ENCODE measurements at places on chromosomes 7 and 10.

- DNase-seq: no peak
Observed at GRCh38 chr7:7180725-7181449, 1.5 kb upstream of the C1GALT1 start.

DNA sequence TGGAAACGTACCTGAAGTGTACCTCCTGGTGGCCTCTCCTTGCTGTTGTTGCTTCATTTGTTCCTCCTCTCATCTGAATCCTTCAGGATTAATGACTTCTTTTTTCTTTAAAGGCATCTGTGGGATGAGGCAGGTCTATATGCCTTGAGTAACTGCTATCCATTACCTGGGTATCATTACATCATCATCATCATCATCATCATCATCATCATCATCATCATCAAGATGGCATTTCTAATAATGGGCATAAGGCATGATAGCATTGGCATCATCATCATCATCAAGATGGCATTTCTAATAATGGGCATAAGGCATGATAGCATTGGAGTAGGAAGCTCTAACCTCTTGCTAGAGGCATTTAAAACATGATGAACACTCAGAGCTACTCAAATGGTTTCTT, 59.9 kb downstream of the CFAP58 start:
- DNase-seq: no peak

DNA sequence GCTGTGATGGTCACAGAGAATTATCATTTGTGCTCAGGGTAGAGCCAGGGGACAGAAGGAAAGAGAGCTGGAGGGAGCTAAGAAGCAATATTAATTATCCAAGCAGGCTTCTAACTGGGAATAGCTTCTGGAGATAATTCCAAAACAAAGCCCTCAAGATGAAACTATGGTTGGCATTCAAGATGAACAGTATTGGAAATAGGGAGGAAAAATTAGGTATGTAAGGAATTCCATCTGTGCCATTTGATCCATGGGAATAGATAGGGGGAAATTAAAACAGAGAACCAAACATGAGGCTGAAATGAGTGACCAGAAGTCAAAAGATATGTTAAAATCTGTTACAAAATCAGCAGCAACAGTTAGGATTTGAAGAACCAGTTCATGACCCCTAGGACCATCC, 75.3 kb downstream of the NDUFB2 start:
- DNase-seq: no peak

- DNase-seq: no peak
Observed at GRCh38 chr10:6877722-6878392, 297.8 kb upstream of the PRKCQ start.

DNA sequence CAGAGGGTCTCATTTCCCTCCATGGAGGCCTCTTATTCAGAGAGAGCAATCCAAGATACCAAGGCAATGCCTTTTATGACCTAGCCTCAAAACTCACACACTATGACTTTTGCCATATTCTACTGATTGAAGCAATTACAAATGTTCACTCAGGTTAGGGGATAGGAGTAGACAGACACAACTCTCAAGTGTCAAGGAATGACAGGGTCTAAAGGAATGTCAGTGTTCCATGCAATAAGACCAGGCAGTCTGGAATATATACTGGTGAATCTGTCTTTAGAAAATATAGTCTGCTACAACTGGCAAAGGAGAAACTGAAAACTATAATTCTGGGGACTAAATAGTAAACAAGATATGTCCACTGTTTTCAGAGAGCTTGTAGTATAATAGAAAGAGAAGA, 283.9 kb downstream of the PRKG1 start:
- DNase-seq: no peak

- DNase-seq: no peak
Observed at GRCh38 chr7:1618475-1618874, 48.6 kb upstream of the PSMG3 start.

GRCh38 chr7:98315318-98315993, 34.0 kb downstream of the BRI3 start:
- no peak for DNase-seq

DNA sequence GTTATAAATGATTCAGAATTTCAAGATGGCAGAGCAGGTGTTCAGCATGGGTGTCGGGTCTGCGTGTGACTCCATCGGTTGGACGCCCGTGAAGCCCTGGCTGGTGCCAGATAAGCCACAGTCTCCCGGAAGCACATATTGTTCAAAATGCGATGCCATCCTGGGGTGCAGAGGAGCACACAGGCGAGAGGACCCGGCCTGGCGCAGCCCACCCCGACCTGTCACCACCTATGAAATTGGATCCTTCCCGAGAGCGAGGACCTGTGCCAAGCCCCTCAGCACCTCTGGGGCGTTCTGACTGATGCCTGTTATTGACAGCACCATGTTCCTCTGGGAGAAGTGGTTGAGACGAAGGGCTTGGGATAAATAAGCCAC, 110.1 kb downstream of the ACTR3B start:
- DNase-seq: no peak

GRCh38 chr7:35694161-35694783, 663 bp downstream of the HERPUD2 start:
- no peak for DNase-seq

- DNase-seq: no peak
Observed at GRCh38 chr7:3683546-3684539, 382.8 kb downstream of the SDK1 start.

GRCh38 chr10:48678041-48678440, 6.6 kb upstream of the WDFY4 start:
- no peak for DNase-seq

DNA sequence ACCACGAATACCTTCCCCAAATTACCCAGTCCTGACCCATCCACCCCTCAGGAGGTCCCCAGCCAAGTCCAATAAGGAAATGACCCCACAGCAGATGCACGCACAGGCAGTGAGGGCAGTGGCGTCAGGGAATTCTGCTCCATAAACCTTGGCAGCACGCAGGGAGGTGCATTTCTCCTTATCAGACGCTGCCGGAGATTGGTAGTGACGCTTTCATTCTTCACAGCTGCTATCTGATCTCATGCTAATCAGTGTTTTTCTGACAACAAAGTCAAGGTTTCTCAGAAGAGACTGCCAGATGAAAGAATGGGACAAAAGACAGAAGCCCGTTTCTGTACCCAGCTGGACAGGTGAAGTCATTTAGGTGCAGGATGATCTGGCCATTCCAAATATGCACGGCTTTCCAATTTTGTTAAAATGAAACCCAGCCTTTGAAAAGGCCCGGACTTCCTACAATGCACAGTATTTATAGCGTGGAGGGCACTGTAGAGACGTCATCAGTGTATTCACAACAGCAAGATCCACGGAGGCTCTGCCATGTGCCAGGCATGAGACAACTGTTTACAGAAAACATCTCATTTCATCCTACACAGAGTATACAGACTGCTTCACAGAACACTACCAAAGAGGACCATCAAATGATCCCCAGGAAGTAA, 35.3 kb downstream of the DIP2C start:
- DNase-seq: no peak

GRCh38 chr7:73718438-73718881, 1.0 kb downstream of the STX1A start:
- no peak for DNase-seq

DNA sequence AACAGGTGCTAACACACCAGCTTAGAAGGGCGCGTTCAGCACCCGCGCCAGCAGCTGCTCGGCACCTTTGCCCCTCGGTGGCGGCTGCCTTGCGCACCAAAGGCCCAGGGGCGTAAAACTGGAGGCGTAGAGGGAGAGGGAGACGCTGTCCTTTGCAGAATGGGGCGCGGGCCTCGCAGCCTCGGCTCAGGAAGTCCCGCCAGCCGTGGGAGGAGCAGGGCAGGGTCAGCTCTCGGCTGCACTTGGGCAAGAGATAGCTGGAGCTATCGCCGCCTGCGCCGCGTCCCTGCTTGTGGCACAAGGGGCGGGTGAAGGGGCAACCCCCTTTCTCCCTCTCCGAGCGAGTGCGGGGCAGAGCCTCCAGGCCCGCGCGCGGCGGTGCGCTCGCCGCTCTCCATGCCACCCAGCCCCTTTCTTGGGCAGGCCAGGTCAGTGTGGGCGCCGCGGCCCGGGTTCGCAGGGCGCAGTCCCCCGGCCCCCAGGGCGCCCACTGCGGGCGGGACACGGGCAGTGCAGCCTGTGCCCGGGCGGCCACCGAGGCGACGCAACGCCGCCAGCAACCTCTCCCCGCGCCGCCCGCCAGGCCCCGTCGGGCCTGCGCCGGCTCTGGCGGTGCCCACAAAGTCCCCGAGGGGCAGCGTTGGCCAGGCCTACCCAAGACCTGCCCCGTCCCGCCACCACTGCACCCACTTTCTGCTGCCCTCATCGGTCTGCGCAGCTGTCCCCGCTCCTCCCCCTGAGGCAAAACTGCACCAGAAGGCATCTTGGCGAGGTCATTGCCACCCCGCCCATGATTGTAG, 4.1 kb downstream of the NEUROD6 start:
- DNase-seq: no peak

DNA sequence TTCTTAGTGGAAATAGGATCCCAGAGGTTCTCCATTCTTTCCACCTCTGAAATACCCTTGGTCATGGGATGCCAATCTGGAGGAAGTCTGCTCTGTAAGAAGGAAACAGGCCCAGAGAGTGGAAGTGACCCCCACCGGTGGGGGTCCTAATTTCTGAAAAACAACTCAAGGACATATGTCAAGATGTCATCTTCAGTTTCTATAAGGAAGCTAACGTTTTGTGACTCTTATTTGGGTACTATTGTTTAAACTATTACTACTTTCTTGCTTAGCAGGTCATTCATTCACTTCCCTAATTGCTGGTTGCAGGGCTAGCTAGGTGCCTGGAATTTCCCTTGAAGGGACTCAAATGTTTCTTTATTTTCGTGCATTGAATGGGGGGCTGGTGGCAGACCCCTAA, 1.9 kb upstream of the ZNF775 start:
- DNase-seq: no peak

DNA sequence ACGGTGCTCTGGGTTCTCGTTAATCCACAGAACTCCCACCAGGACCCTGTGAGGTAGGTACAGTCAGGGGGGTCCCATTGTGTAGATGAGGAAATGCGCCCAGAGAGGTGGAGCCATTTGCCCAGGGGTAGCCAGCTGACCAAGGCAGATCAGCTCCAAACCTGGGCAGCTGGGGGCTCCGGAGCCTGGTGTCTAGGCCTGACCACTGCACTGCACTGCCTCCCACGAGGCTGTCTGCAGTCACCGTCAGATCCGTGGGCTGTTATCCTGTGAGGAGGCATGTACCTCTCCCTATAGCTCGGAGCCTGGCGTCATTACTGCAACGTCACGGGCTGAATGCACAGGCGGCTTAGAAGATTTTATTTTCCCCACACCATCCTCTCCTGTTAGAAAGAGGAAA, 411.8 kb upstream of the FOXK1 start:
- DNase-seq: no peak

- no peak for DNase-seq
Observed at GRCh38 chr10:127266431-127266830, 70.0 kb upstream of the INSYN2A start.

DNA sequence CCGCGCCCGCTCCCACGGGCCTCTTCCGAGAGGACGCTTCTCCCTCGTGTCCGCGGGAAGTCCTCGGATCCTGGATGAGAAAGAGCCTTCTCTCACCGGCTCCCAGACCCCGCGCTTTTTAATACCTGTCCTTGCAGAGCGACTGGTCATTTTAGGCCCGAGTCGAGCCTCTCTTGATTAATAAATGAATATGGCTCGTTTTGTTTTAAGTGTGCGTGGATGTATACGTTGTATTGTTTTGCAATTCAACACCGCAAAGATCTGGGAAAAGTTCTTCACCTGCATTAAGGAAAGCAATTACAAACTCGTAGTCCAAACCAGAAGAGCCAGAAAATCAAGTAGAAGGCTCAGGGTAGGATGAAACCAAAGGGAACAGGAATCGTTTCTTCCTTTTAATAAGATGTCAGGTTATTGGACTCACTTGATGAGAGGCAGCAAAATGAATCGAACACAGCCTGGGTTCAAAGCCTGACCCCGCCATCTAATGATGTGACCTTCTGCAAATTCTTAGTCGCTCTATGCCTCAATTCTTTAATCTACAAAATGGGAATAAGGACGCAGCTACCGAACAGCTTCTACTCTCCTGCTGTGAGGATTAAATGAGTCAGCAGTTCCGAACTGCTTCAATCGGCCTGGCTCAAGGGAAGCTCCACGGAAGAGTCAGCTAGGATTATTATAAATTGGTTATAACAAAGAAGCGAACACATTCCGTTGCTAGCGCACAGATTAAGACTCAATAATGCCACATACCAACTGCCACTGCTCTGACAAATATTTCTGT, 277.8 kb upstream of the NEBL start:
- no peak for DNase-seq

DNA sequence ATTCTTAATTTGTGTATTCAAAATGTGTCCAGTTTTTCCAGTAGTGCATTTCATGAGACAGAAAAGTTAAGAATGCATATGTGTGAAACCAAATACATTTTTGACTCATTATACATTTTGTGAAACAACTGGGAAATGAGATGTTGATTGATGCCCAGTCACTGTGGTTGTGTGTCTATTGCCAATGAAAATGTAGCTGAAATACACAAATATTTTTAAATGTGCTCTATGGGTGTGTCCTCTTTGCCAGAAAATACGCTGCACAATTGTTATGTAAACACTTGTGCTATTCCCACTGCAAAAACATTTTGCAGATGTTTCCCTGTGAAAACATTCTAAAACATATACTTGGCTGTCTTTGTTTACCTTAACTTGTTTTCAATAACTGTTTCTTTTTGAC, 395.2 kb downstream of the TFEC start:
- no peak for DNase-seq

DNA sequence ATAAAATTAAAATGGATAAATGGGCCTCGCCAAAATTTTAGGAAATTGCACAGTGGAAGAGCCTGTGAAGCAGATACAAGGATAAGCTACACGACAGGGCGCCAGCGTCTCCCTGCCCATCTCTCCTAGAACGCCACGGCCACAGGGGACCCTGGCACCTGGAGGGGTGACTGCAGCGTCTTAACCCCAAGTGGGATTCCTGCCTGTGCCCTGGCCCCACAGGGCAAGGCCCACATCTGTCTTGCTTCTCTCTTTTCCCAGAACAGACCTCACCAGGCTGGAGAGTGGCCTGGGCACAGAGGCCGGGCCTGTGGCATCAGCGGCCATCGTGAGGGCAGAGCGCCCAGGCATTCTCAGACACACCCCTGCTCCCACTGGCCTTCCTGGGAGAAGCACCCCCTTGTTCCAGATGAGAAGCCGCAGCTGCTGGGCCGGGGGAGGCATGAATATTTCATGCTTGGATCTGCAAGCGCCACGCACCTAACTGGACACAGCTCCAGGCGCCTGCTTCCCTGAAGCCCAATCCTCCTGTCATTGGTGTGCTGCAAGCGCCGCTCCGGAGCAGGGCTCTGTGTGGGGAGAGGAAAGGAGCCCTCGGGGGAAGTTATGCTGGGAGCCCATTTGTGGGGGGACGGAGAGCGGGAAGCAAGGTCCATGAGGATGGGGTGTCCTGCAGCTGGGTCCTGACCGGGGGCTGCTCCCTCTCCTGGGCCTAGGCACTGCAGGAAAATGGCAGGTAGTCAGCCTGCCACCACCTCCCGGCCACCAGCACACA, 153.5 kb downstream of the ELFN1 start:
- no peak for DNase-seq
